ENCODE measurements at places on chromosomes 7 and 10.

- H3K4me3 ChIP-seq, result no peak overlapping the region
- no peak overlapping the region for H3K27ac ChIP-seq
- H3K36me3 ChIP-seq, result peaks cover 7% of the 10 kb centered on the region
- H3K4me1 ChIP-seq, result peaks cover 14% of the 10 kb centered on the region
- DNase-seq, result no peak
- H3K27me3 ChIP-seq, result no peaks in the 10 kb centered on the region
Observed at GRCh38 chr7:127918130-127918529, 113.1 kb downstream of the LRRC4 start.

GRCh38 chr7:139828446-139828845, 618 bp upstream of the TBXAS1 start:
- H3K4me1 ChIP-seq, result peaks cover 19% of the 10 kb centered on the region
- DNase-seq, result no peak
- H3K27me3 ChIP-seq, result peaks cover 8% of the 10 kb centered on the region
- H3K36me3 ChIP-seq, result no peaks in the 10 kb centered on the region
- no peak overlapping the region for H3K4me3 ChIP-seq

DNA sequence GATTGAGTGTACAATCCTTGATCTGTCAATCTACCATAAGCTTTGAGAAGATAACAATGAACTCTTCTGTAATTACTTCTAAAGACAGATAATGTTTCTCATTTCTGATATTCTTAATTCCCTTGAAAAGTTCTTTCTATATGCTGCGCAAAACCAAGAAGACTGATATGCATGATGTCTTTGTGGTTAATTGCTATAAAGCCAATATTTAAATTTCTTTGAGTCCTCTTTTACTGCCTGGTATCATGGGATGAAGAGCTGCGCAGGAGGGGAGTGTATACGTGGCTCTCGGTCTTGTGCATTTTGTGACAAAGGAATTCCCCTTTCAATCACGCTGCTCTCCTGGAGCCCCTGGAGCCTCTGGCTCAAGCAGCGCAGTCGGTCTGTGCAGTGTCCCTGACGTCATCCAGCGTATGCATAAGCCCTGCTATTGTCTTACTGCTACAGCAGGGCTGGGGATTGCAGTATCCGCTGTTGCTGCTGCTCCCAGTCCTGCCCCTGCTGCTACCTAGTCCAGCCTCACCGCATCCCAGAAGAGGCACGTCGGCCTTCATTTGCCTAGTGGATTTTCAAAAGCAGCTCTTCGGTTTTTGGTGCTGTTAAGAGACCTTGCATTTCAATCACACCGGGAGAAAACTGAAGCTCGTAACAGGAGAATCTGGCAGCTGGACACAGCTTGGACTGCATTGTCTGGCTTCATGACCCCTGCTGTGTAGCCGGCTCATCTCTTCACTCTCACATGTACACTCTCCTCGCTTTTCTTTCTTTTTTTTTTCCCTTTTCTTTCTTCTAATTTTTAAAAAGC, 66.7 kb downstream of the ST7 start:
- peaks cover 51% of the 10 kb centered on the region for H3K4me1 ChIP-seq
- H3K27me3 ChIP-seq, result no peaks in the 10 kb centered on the region
- H3K36me3 ChIP-seq, result peaks cover 2% of the 10 kb centered on the region
- DNase-seq, result no peak

DNA sequence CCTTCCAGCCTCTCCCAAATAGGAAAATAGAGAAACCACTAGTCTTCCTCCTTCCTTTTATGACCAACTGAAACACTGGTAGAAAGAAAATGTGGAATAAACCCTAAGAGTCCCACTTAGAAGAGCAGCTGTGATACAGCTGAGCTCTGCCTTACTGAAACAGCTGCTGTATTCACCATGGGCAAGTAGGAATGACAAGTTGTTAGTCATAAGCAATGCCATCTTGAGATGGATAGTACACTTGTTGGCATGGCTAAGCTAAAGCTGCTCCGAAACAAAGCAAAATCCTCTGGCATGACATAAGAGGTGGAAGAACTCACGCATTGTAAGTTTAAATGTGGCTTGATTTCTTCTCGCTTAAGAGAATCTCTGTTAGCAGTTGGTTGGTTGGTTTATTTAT, 48.3 kb upstream of the TMEM236 start:
- no peaks in the 10 kb centered on the region for H3K27me3 ChIP-seq
- no peak overlapping the region for H3K27ac ChIP-seq
- DNase-seq, result no peak

DNA sequence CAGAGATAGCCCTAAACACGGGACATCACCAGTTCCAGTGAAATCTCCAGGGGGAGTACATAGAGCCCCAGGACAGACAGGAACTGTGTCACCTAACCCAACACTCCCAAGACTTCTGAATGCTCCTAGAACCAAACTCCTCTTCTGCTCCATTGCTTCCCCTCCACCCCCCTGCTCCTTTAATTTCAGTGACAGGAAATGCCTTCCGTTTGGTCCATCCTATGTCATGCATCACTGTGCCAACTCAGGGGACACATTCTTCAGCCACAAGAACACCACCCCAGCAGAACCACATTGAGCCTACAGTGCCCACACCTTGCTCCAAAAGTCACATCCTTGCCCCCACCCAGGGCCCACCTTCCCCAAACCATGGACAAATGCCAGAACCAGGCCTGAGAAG, 100.5 kb downstream of the KCNMA1 start:
- no peaks in the 10 kb centered on the region for H3K4me1 ChIP-seq
- H3K27ac ChIP-seq, result no peak overlapping the region
- H3K36me3 ChIP-seq, result no peaks in the 10 kb centered on the region
- DNase-seq, result no peak
- H3K4me3 ChIP-seq, result no peak overlapping the region
- H3K27me3 ChIP-seq, result peaks cover 6% of the 10 kb centered on the region

GRCh38 chr10:11586170-11586569, 25.3 kb downstream of the USP6NL start:
- no peaks in the 10 kb centered on the region for H3K27me3 ChIP-seq
- H3K4me1 ChIP-seq, result peaks cover 20% of the 10 kb centered on the region
- H3K27ac ChIP-seq, result no peak overlapping the region
- no peak for DNase-seq

DNA sequence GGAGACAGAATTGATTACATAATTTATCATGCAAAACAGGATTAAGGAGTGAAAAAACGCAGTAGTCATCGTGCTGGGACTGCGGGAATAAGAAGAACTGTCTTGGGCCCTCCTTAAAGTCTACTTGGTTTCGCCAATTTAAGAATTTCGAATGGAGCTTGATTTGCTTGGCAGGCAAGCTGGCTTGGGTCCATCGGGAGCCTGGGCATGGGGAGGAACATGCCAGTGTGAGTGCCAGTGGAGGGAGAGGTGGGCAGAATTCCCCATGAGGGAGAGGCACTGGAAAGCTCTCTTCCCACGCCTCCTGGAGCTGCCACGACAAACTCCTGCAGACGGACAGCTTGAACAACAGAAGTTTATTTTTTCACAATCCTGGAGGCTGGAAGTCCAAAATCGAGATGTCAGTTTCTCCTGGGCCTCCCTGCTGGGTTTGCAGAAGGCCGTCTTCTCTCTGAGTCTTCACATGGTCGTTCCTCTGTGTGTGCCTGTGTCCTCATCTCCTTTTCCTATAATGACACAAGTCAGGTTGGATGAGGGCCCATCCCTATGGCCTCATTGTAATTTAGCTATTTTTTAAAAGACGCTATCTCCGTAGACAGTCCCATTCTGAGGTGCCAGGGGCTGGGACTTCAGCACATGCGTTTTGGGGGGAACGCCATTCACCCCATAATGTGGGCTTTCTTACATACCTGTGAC, 528.7 kb upstream of the DPP6 start:
- H3K4me3 ChIP-seq, result no peak overlapping the region
- no peak for DNase-seq
- no peaks in the 10 kb centered on the region for H3K36me3 ChIP-seq
- no peak overlapping the region for H3K27ac ChIP-seq
- no peaks in the 10 kb centered on the region for H3K4me1 ChIP-seq
- H3K27me3 ChIP-seq, result no peaks in the 10 kb centered on the region

GRCh38 chr10:124057601-124058000, 35.8 kb downstream of the CHST15 start:
- H3K27me3 ChIP-seq, result no peaks in the 10 kb centered on the region
- H3K4me1 ChIP-seq, result no peaks in the 10 kb centered on the region
- no peaks in the 10 kb centered on the region for H3K36me3 ChIP-seq
- H3K4me3 ChIP-seq, result no peak overlapping the region
- H3K27ac ChIP-seq, result no peak overlapping the region

DNA sequence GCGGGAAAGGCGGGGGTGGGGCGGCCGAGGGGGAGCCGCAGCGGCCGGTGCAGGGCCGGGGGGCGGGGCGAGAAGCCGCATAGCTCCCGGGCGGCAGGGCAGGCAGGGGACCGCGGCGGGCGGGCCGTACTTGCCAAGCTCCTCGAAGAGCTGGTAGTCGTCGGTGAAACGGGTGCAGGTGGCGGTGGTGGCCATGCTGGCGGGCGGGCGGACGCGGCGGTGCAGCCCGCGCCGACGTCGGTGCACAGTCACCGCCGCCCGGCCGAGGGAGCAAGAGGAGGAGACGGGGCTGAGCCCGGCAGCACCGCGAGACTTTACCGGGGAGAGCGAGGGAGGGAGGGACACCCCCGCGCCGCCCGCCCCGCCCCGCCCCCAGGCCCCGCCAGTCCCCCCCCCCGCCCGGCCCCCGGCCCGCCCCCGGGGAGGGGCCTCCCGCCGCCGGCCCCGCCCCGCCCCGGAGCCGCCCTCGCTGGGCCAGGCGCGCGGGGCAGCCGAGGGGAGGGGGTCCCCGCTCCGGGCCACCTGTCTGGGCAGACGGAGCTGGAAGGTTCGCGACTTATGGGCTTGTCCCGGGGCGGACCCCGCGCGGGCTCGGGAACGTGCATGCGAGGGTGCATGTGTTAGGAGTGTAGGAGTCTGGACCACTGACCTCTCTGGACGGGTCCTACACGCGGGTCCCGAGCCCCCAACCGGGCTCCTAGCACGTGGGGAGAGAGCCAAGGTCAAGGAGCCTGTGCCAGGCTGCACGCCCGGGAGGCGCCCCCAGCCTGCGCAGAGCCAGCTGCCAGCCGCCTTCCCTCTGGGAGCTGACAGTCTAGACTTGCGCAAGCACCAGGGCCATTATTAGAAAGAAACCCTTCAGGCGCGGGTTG, at the start of gene CAMK2G:
TSS of gene CAMK2G (minus strand) at position 289 of the 872 bp plus-strand sequence. CDS start at position 195, 94 bp downstream.
- H3K36me3 ChIP-seq, result peaks cover 17% of the 10 kb centered on the region
- peak within 1 kb of the TSS; percentile 85 for H3K4me3 ChIP-seq
- no peaks in the 10 kb centered on the region for H3K27me3 ChIP-seq
- DNase-seq, result peak; percentile 85
- H3K4me1 ChIP-seq, result peaks cover 65% of the 10 kb centered on the region
- H3K27ac ChIP-seq, result peak within 1 kb of the TSS; percentile 92

DNA sequence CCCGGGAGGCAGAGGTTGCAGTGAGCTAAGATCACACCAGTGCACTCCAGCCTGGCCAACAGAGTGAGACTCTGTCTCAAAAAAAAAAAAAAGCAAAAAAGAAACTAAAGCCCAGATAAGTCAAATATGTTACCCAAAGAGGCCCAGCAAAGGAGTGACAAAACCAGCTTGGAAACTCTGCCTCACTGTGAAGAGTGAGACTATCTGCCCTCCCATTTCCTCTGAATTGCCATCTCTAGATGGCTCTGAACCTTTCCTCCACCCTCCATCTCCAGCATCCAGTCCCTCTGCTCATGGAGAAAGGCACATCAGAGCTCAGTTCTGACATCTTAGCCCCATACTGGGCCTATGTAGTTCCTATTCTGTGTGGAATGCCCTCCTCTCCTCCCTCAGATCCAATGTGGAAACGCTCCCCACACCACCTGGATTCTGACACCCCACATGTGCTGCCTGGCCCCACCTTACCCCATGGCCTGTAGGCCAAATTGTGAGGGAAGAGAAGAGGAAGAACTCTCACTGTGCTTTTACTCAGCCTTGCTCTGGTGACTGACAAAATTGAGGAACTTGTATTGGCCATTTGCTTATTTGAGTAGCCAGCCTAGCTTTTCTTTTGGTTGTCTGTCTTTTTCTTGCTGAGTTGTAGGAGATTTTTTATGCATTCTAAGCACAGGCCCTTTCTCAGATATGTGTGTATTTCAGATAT, 18.0 kb upstream of the NUDCD3 start:
- H3K4me3 ChIP-seq, result no peak overlapping the region
- H3K27me3 ChIP-seq, result no peaks in the 10 kb centered on the region
- H3K27ac ChIP-seq, result peak overlapping the region; percentile 60
- H3K4me1 ChIP-seq, result peaks cover 12% of the 10 kb centered on the region

DNA sequence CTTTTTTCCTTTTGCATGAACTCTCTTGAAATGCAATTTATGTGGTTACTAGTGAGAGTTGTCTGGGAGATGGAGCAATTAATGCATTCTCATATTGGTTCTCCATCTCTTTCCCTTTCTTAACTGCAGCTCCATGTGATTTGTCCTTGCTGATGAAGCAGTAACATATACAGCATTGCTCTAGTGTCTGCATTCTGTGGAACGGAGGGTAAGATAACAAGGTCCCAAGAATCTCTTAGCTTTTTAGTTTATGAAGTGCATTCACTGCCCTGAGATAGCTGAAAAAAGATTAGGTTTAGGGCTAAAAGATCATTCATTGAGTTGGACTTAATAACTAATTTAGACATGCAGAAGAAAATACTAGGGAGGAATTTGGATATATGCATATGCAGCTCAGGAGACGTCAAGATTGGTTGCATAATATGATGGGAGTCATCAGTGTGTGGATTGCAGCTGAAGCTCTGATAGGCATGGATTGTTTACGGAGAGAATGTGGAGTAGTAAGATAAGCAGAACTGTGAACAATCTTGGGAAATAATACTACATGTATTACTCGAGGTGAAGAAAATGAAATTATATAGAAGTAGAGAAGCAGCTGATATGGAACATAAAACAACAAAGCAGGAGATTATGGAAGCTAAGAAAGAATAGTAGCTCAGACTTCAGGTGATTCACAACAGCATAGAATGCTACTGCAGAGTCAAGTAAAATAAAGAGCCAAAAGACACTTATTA, 404.7 kb downstream of the ARL4A start:
- H3K4me3 ChIP-seq, result no peak overlapping the region
- no peaks in the 10 kb centered on the region for H3K36me3 ChIP-seq
- no peak for DNase-seq
- H3K4me1 ChIP-seq, result no peaks in the 10 kb centered on the region
- no peak overlapping the region for H3K27ac ChIP-seq
- peaks cover 15% of the 10 kb centered on the region for H3K27me3 ChIP-seq

- peaks cover 19% of the 10 kb centered on the region for H3K27me3 ChIP-seq
- DNase-seq, result peak; percentile 3
- H3K4me3 ChIP-seq, result peak overlapping the region; percentile 37
- no peaks in the 10 kb centered on the region for H3K36me3 ChIP-seq
Observed at GRCh38 chr7:101804088-101804963, 13.1 kb upstream of the CUX1 start.

GRCh38 chr10:17249820-17250219, 21.8 kb downstream of the VIM start:
- H3K27me3 ChIP-seq, result no peaks in the 10 kb centered on the region
- H3K4me1 ChIP-seq, result no peaks in the 10 kb centered on the region
- DNase-seq, result no peak
- H3K36me3 ChIP-seq, result no peaks in the 10 kb centered on the region
- H3K4me3 ChIP-seq, result no peak overlapping the region

All from activated naive CD8-positive, alpha-beta T cell treated with anti-CD3 and anti-CD28 coated beads for 36 hours (primary cell).